Foreskin keratinocyte (primary cell): ENCODE measurements at places on chromosomes 2 and 18. TPM values are rescaled to one million over a fixed set of nuclear protein-coding genes. Genes with fewer than 3 reads are reported as not detected.

Gene MYO7B
- polyA plus RNA-seq, result 0.11 TPM in 1 of 2 replicates, not detected in the other

Gene PLCD4
- polyA plus RNA-seq, result 3.9 and 4.5 TPM in 2 replicates

Gene NT5DC4
- 0.01 TPM in 1 of 2 replicates, not detected in the other for polyA plus RNA-seq

Gene DSG2
- polyA plus RNA-seq, result 28.0 and 35.4 TPM in 2 replicates

Gene RBMS1
- 18.6 and 20.6 TPM in 2 replicates for polyA plus RNA-seq

Gene DNER
- 1.1 and 2.2 TPM in 2 replicates for polyA plus RNA-seq

Gene ZNF521
- polyA plus RNA-seq, result not detected in 2 replicates

Gene SULT1C4
- polyA plus RNA-seq, result not detected in 2 replicates

Gene MFSD6
- 2.8 and 3.1 TPM in 2 replicates for polyA plus RNA-seq

Gene SCYGR4
- not detected in 2 replicates for polyA plus RNA-seq

Gene RASGRP3
- polyA plus RNA-seq, result 0.19 and 0.22 TPM in 2 replicates

Gene CCDC93
- 3.5 and 6.4 TPM in 2 replicates for polyA plus RNA-seq

Gene MAP3K19
- polyA plus RNA-seq, result not detected in 2 replicates

Gene GATA6
- polyA plus RNA-seq, result 0.03 and 0.06 TPM in 2 replicates

Gene LAMA1
- polyA plus RNA-seq, result 0.96 and 5.4 TPM in 2 replicates

Gene OSBPL6
- polyA plus RNA-seq, result 3.5 and 4.6 TPM in 2 replicates

Gene SCN9A
- polyA plus RNA-seq, result 0.07 and 0.11 TPM in 2 replicates

Gene SPRED2
- 14.0 and 16.6 TPM in 2 replicates for polyA plus RNA-seq

Gene SAG
- not detected in 2 replicates for polyA plus RNA-seq

Gene MXD1
- polyA plus RNA-seq, result 1.8 and 2.4 TPM in 2 replicates

Gene IL18R1
- 0.60 and 1.2 TPM in 2 replicates for polyA plus RNA-seq

Gene ANKRD29
- 5.4 and 5.5 TPM in 2 replicates for polyA plus RNA-seq

Gene NT5C1B
- not detected in 2 replicates for polyA plus RNA-seq

Gene IL36RN
- 0.50 and 0.60 TPM in 2 replicates for polyA plus RNA-seq

Gene RIT2
- not detected in 2 replicates for polyA plus RNA-seq

Gene GIGYF2
- 8.8 and 9.1 TPM in 2 replicates for polyA plus RNA-seq

Gene OSR1
- polyA plus RNA-seq, result 0.09 and 0.18 TPM in 2 replicates

Gene KANSL3
- 7.9 and 8.6 TPM in 2 replicates for polyA plus RNA-seq

Gene REG1B
- polyA plus RNA-seq, result not detected in 2 replicates

Gene CPS1
- 5.3 and 5.8 TPM in 2 replicates for polyA plus RNA-seq
